MCF 10A (cell line): ENCODE measurements at places on chromosomes 1 and 21. TPM values are rescaled to one million over a fixed set of nuclear protein-coding genes. Genes with fewer than 3 reads are reported as not detected.

GPR3 gene
- 0.47 and 0.65 TPM in 2 replicates for total RNA-seq

DOCK7 gene
- 46.9 and 49.7 TPM in 2 replicates for total RNA-seq

- DNase-seq, result no peak
Measured at GRCh38 chr1:33624261-33624990, 152.0 kb downstream of the ZSCAN20 start.

DNA sequence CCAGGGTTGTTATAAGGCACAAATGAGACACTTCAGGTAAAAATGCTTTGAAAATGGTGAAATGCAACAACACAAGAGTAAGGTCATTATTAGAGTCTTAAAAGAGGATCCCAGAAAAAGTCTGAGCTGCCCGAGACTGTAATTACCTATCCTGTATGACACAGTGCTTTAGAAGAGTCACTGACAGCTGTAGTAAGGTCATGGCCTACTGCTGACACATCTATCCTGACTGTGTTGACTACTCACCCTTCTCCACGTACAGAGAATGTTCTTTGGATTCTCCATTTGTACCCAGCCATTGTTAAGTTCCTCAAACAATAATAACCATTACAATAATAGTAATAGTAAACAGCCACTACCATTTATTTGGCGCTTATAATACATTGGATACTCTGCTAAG, 104.4 kb downstream of the CACHD1 start:
- DNase-seq, result no peak

DNA sequence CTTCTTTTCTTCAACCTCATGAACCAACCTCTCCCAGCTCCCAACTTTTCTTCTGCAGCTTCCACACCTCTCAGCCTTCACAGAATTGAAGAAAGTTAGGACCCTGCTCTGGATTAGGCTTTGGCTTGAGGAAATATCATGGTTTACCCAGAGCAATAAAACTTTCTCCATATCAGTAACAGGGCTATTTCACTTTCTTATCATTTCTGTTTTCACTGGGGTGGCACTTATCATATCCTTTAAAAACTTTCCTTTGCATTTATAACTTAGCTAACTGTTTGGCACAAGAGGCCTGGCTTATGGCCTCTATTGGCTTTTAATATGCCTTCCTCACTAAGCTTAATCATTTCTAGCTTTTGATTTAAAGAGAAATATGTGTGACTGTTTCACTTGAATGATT, 9.4 kb upstream of the FAM3B start:
- no peak for DNase-seq
